Skin of body (tissue), 3 donors: ENCODE measurements at places on chromosomes 3 and 15. TPM values are rescaled to one million over a fixed set of nuclear protein-coding genes. Genes with fewer than 3 reads are reported as not detected.

P2RY1 gene
- total RNA-seq: 5.7 TPM

PAK6 gene
- total RNA-seq: 8.4 TPM

RARB gene
- total RNA-seq: 5.5 TPM

MFAP1 gene
- total RNA-seq: 20.3 TPM

PLA2G4B gene
- total RNA-seq: 16.5 TPM

- DNase-seq: no peak
Observed at GRCh38 chr3:164879201-164879600, 199.1 kb downstream of the SI start.

GRCh38 chr3:154473769-154474168 is 43.8 kb upstream of the GPR149 start:
- no peak for DNase-seq

GRCh38 chr3:182149594-182149993 is 437.9 kb downstream of the SOX2 start:
- DNase-seq: no peak

GRCh38 chr15:42679285-42680141 is 57.4 kb downstream of the CDAN1 start:
- DNase-seq: no peak

DNA sequence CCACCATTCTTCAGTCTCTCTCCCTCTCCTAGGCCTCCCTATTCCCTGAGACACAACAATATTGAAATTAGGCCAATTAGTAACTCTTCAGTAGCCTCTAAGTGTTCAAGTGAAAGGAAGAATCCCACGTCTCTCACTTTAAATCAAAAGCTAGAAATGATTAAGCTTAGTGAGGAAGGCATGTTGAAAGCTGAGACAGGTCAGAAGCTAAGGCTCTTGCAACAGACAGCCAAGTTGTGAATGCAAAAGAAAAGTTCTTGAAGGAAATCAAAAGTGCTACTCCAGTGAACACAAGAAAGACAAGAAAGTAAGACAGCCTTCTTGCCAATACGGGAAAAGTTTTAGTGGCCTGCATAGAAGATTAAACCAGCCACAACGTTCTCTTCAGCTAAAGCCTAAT is 41.3 kb downstream of the PPM1L start:
- DNase-seq: no peak

GRCh38 chr3:21477541-21478288 is 273.3 kb downstream of the ZNF385D start:
- no peak for DNase-seq
